ENCODE measurements at places on chromosomes 1 and 21. TPM values are rescaled to one million over a fixed set of nuclear protein-coding genes. Genes with fewer than 3 reads are reported as not detected.

CR1 gene
- total RNA-seq: 12.2 TPM

ETV3L gene
- not detected for total RNA-seq

LHX8 gene
- not detected for total RNA-seq

CR1L gene
- total RNA-seq: 1.1 TPM

ZNF593OS gene
- not detected for total RNA-seq

TMEM52 gene
- not detected for total RNA-seq

COL8A2 gene
- 0.17 TPM for total RNA-seq

RBM11 gene
- total RNA-seq: 3.3 TPM

SLC66A1 gene
- total RNA-seq: 9.6 TPM

MANEAL gene
- total RNA-seq: 1.4 TPM

RXFP4 gene
- 0.26 TPM for total RNA-seq

SLC44A5 gene
- 0.79 TPM for total RNA-seq

RGSL1 gene
- total RNA-seq: not detected

SLC19A2 gene
- 4.8 TPM for total RNA-seq

RAB29 gene
- 50.6 TPM for total RNA-seq

VSIG8 gene
- total RNA-seq: not detected

RGS7 gene
- not detected for total RNA-seq

ADAMTSL4 gene
- 0.30 TPM for total RNA-seq

TRPM2 gene
- total RNA-seq: 29.6 TPM

MGST3 gene
- 62.3 TPM for total RNA-seq

PM20D1 gene
- 1.3 TPM for total RNA-seq

TMEM61 gene
- total RNA-seq: not detected

FLG2 gene
- total RNA-seq: not detected

MROH9 gene
- not detected for total RNA-seq

ADAM30 gene
- total RNA-seq: not detected

DNAJC28 gene
- 1.5 TPM for total RNA-seq

DCST1 gene
- not detected for total RNA-seq

OR2T33 gene
- not detected for total RNA-seq

GABPA gene
- 25.3 TPM for total RNA-seq

OR14A16 gene
- total RNA-seq: not detected

HSPA13 gene
- 21.4 TPM for total RNA-seq

SETD4 gene
- total RNA-seq: 20.5 TPM

TCP10L gene
- total RNA-seq: 1.1 TPM

TMEM240 gene
- total RNA-seq: 1.9 TPM

MAD2L2 gene
- 95.4 TPM for total RNA-seq

PRAMEF15 gene
- not detected for total RNA-seq

PRR9 gene
- total RNA-seq: not detected

RGS13 gene
- not detected for total RNA-seq

LYPD8 gene
- not detected for total RNA-seq

CHRM3 gene
- 0.20 TPM for total RNA-seq

RPAP2 gene
- total RNA-seq: 37.5 TPM

TMEM234 gene
- total RNA-seq: 15.7 TPM

CELF3 gene
- total RNA-seq: not detected

SPATA1 gene
- 4.0 TPM for total RNA-seq

TCHHL1 gene
- not detected for total RNA-seq

VAV3 gene
- total RNA-seq: 7.8 TPM

CATSPERE gene
- 1.1 TPM for total RNA-seq

TFF3 gene
- not detected for total RNA-seq

CLDN17 gene
- total RNA-seq: not detected

ESPN gene
- 2.6 TPM for total RNA-seq
